Bronchus fibroblast of lung (primary cell): ENCODE measurements at places on chromosomes 7 and 10. TPM values are rescaled to one million over a fixed set of nuclear protein-coding genes. Genes with fewer than 3 reads are reported as not detected.

VGF gene
- 1.7 and 1.9 TPM in 2 replicates for total RNA-seq

FKBP6 gene
- not detected in 2 replicates for total RNA-seq

MOGAT3 gene
- not detected in 2 replicates for total RNA-seq

ANKRD61 gene
- 0.15 TPM in 1 of 2 replicates, not detected in the other for total RNA-seq

ADAMTS14 gene
- under 0.01 and 0.34 TPM in 2 replicates for total RNA-seq

FAM180A gene
- 8.2 and 11.1 TPM in 2 replicates for total RNA-seq

PAX2 gene
- not detected in 2 replicates for total RNA-seq

ADAM12 gene
- total RNA-seq, result 2.7 and 2.9 TPM in 2 replicates

EBLN1 gene
- total RNA-seq, result not detected in 2 replicates

CYP3A7 gene
- 0.34 TPM in 1 of 2 replicates, not detected in the other for total RNA-seq

CHST15 gene
- 2.9 and 3.0 TPM in 2 replicates for total RNA-seq

NFKB2 gene
- 22.4 and 22.9 TPM in 2 replicates for total RNA-seq

BMPER gene
- total RNA-seq, result 0.34 and 0.74 TPM in 2 replicates

WEE2 gene
- not detected in 2 replicates for total RNA-seq

IFIT1B gene
- not detected in 2 replicates for total RNA-seq

SLC13A4 gene
- total RNA-seq, result 0.17 and 0.59 TPM in 2 replicates

PHKG1 gene
- 0.34 TPM in 1 of 2 replicates, not detected in the other for total RNA-seq

PHTF2 gene
- 17.8 and 19.6 TPM in 2 replicates for total RNA-seq

MRPS33 gene
- total RNA-seq, result 23.2 and 27.2 TPM in 2 replicates

CLDN3 gene
- total RNA-seq, result not detected in 2 replicates

PNLIP gene
- total RNA-seq, result not detected in 2 replicates

EFCAB10 gene
- not detected in 2 replicates for total RNA-seq

BTBD16 gene
- not detected in 2 replicates for total RNA-seq

FFAR4 gene
- total RNA-seq, result not detected in 2 replicates

PPP1R9A gene
- total RNA-seq, result 0.15 and 0.17 TPM in 2 replicates

CCDC3 gene
- total RNA-seq, result 0.34 and 0.45 TPM in 2 replicates

CDK14 gene
- 10.7 and 12.1 TPM in 2 replicates for total RNA-seq

GBX1 gene
- not detected in 2 replicates for total RNA-seq

TMEM229A gene
- total RNA-seq, result under 0.01 TPM in 1 of 2 replicates, not detected in the other

XPNPEP1 gene
- 71.9 and 79.7 TPM in 2 replicates for total RNA-seq

NPY4R2 gene
- not detected in 2 replicates for total RNA-seq

TMEM26 gene
- total RNA-seq, result 0.89 and 1.0 TPM in 2 replicates

FBXO24 gene
- 0.50 and 1.0 TPM in 2 replicates for total RNA-seq

GGCT gene
- 28.4 and 39.8 TPM in 2 replicates for total RNA-seq

TAS2R3 gene
- not detected in 2 replicates for total RNA-seq

SYNPO2L gene
- under 0.01 TPM in 1 of 2 replicates, not detected in the other for total RNA-seq

STK31 gene
- total RNA-seq, result not detected in 2 replicates
